ENCODE measurements at places on chromosomes 2 and 18.

DNA sequence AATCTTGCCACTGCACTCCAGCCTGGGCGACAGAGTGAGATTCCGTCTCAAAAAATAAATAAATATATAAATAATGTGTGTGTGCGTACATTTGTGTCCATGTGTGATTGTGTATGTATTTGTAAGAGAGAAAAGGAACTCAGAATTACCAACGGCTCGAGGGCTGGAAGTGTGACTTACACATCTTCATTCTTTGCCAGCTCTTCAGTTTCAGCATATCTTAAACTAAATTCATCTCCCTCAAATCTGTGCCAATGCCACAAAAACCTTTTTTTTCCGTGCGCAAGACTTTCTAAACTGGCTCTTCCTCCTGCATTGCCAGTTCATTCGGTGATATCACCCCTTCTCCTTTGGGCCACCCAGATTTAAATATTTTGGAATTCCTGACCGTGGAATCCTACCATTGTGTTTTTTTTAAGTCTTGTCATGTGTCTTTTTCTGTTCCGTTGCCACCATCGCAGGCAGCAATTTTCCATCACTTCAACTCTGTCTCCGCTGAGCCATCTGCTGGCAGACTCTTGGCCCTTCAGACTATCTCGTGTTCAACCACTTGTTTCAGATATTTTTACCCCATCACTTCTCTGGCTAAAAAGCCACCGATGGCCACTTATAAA, 77.0 kb upstream of the ZNF532 start:
- no peak for DNase-seq

DNA sequence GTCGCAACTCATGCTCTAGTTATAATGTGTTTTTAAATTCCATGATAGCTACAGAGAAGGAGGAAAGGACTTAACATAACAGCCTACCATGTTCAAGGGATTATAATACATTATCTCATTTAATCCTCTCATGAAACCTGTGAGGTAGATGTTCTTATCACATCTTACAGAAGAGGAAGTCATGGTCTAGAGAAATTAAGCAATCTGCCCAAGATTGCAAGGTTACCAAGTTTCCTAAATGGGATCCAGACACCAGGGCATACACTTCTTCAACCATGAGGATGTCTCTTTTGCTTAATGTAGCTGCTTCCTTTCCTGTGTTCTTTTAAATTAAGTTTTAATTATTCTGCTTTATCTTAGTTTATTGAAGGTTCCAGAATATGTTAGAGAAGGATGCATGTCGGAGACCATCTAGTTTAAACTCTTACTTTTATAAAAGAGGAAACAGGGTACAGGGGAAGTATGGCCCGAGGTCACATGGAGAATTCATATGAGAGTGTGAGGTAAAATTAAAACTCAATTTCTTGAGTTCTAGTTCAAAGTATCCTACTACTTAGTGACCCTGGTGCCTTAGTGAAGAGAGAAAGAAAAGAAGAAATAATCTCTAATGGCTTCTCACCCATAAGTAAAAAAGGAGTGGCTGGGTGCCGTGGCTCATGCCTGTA, 3.6 kb upstream of the IL1A start:
- DNase-seq = no peak

DNA sequence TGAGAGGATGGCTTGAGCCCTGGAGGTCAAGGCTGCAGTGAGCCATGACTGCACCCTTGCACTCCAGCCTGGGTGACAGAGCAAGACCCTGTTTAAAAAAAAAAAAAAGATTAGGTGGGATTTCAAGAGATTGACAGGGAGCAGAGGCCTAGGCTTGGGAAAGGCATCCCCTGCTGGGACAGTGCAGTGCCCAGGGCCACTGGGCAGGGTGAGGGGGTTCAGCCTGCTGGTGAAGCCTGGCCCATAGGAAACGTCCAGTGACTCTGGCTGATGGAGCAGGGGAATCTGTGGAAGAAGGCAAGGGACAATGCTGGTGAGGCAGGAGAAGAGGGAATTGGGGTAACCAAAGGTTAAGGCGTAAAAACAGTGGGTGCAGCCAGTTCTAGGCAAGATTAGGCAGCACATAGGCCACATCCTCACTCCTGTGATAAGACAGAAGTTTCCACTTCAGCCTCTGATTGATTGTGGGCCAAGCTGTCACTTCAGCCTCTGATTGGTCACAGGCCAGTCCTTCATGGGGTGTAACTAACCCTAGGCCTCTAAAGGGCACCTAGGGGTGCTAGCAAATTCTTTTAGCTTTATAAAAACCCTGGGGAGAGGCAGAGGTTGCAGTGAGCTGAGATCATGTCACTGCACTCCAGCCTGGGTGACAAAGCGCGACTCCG, 128.6 kb downstream of the MSH2 start:
- no peak for DNase-seq

- DNase-seq = no peak
Observed at GRCh38 chr2:224011837-224012236, 27.2 kb downstream of the SERPINE2 start.

- DNase-seq = no peak
Observed at GRCh38 chr2:33835911-33836310, 236.8 kb upstream of the FAM98A start.

GRCh38 chr18:6357668-6358067, 57.0 kb downstream of the L3MBTL4 start:
- no peak for DNase-seq

GRCh38 chr18:4007846-4008245, 447.3 kb downstream of the DLGAP1 start:
- DNase-seq = no peak

Measured in NCI-H446 (cell line).